ENCODE measurements at places on chromosomes 5 and 9. TPM values are rescaled to one million over a fixed set of nuclear protein-coding genes. Genes with fewer than 3 reads are reported as not detected.
A peak's percentile ranks its signal among the peaks of the same experiment; 100 is the strongest.

S1PR3 gene
- 7.4 TPM for polyA plus RNA-seq

HAND1 gene
- polyA plus RNA-seq, result not detected

PCDHA4 gene
- polyA plus RNA-seq, result 25.6 TPM

CDC25C gene
- polyA plus RNA-seq, result 13.2 TPM

RASEF gene
- 3.4 TPM for polyA plus RNA-seq

NKD2 gene
- 8.4 TPM for polyA plus RNA-seq

PDE6A gene
- polyA plus RNA-seq, result 1.5 TPM

GABRP gene
- 0.68 TPM for polyA plus RNA-seq

CAVIN4 gene
- polyA plus RNA-seq, result 3.9 TPM

CDH6 gene
- 1.9 TPM for polyA plus RNA-seq

DNA sequence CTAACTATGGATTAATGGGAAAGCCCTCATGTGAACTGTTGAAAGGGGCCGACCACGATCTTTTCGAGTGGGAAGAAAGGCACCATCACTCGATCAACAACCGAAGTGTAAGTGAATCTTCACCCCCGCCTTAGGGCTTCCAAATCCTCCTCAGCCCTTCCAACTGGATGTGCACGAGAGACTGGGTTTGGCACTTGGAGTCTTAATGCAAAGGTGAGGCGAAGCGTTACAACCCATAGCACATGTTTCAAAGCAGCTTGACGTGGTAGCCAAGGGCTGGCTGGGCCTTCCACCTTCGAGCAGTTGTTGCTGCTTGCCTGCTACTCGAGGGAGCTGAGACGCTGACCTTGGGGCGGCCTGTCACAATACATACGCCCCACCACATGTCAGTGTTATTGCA lies 5.7 kb upstream of the LCN9 start:
- DNase-seq, result no peak

DNA sequence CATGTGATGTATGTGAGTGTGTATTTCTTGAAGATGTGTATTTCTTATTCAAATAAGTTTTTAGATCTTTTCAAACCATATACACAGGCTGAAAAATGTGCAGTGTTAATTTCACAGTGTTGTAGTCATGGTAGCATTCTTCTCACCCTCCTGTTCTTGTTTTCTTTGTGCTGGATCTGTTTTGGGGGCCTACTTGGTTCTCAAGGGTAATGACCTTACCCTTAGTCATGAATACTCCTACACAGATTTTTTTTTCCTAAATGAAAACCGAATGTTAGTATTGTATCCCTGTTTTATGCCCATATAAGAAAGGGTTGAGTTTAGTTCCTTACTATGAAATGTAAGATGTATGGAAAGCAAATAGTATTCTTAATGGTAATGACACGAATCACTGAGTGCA lies 88.0 kb downstream of the SLC44A1 start:
- no peak for DNase-seq

- DNase-seq, result peak; percentile 65
These were observed 68.2 kb upstream of the TBCA start for GRCh38 chr5:77844373-77844622.

DNA sequence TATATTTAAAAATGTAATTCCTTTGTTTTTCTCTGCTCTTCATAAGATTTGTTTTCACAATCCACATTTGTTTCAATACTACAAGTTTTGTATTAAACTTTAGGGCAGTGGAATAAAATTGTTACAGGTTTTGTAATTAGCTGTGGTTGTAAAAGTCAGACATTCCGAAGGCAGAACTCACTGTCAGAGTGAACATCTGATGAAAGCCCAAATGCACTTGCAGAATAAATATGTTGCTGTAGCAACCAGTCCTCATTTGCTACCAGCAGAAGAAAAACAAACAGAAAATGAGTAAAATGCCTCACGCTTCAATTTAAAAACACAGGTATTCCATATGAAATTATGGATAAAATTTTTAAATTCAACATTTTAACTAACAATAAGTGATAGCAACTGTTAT lies 740.1 kb upstream of the FAM174A start:
- DNase-seq, result peak; percentile 42

DNA sequence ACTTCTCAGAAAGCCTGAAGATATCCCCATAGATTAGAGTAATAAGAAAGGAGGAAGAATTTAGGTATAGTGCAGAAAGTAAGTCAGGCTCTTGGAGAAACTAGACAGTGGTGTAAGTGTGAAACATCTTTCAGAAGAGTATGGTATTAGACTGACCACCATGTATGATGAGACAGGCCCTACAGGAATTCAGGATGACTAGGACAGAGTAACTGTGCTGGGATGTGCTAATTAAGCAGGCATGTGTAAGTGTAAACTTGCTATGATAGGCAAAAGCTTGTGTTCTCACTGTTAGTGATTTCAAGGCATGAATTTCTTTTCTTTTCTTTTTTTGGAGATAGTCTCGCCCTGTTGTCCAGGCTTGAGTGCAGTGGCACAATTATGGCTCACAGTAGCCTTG lies 70.8 kb downstream of the RAB24 start:
- no peak for DNase-seq

DNA sequence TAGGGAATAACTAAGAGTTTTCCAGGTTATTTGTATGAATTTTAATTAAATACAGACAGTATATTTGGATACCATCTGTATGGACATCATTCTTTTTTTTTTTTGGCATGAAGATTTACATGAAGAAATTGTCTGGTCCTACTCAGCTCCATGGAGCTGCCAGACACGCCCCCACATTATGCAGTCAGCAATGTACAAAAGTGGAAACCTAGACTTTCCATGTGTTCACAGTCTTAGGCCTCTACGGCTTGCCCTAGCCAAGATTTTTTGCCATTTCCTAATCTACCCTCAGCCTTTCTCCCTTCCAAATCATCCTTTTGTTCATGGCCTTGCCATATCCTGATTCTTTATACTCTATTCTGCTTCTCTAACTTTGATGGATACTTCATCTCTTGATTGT lies 207.1 kb downstream of the SGCD start:
- no peak for DNase-seq

GRCh38 chr5:33692980-33693379 lies 198.8 kb downstream of the ADAMTS12 start:
- no peak for DNase-seq

DNA sequence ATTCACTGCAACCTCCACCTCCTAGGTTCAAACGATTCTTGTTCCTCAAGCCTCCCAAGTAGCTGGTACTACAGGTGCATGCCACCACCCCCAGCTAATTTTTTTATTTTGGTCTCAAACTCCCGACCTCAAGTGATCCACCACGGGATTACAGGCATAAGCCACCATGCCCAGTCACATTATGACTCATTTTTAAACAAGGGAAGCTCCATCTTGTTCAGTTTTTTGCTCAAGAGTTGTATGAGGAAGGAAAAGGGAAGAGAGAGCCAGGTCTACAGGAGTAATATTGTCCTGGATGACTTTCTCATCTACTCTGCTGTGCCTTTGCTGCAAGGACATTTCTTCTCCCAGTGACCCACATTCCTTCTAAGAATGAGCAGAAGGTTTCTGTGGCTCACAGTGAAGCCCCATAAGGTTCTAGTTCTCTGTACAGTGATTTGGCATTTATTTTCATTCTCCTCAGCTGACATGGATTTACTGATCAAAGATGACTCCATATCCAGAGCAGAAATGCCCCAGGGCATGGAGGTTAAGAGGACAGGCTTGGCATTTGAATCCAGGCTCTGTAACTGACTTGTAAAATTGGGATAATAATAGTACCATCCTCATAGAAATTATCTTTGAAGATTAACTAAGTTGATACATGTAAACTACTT lies 153.5 kb downstream of the CDH6 start:
- DNase-seq, result no peak

GRCh38 chr5:126069329-126069728 lies 353.9 kb upstream of the GRAMD2B start:
- DNase-seq, result no peak

GRCh38 chr9:115263371-115264075 lies 145.6 kb upstream of the TNC start:
- DNase-seq, result no peak

GRCh38 chr5:122921826-122922225 lies 76.4 kb downstream of the SNX24 start:
- DNase-seq, result no peak

GRCh38 chr9:134641173-134641989 lies at the start of gene COL5A1:
TSS of gene COL5A1 (plus strand) at chr9:134641803. CDS start at chr9:134642188, 385 bp downstream.
- peak; percentile 93 for DNase-seq

- no peak for DNase-seq
These were observed 112.0 kb upstream of the TBC1D2 start for GRCh38 chr9:98367371-98367900.

- DNase-seq, result no peak
These were observed 69.2 kb upstream of the SH3GL2 start for GRCh38 chr9:17509701-17510100.

- DNase-seq, result no peak
These were observed 60.1 kb upstream of the NMUR2 start for GRCh38 chr5:152465140-152465539.

DNA sequence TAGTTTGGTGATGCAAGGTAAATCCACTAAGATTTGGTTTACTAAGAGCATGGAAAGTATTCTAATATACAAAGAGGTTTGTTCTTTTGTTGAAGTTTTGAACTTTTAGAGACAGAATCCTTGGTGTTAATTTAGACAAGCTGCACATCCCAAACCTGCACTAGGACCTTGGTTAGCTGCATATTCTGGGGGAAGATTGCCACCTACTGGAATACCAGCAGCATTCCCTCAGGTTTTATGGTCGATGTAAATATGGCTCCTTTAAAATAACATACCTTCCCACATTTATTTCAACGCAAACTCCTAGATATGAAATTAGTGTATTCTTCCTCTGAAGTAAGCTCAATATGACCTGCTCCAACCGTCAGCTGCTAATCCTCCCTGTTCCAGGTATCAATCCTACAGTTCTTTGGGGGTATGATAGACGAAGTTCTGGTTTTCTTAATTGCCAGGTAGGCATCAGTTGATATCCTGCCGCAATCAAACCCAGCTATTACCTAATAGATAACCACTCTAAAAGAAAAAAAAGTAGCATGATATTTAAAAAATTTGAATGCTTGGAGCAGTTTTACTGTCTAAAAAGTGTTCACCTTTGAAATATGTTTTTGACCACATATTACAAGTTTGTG lies 624.1 kb downstream of the ISL1 start:
- DNase-seq, result peak; percentile 71

- no peak for DNase-seq
These were observed 453.4 kb downstream of the DMAC1 start for GRCh38 chr9:7346144-7346543.

- DNase-seq, result no peak
These were observed 2.1 kb downstream of the SMIM32 start for GRCh38 chr5:136190904-136191303.

- no peak for DNase-seq
These were observed 32.4 kb upstream of the AP3B1 start for GRCh38 chr5:78326930-78327329.

DNA sequence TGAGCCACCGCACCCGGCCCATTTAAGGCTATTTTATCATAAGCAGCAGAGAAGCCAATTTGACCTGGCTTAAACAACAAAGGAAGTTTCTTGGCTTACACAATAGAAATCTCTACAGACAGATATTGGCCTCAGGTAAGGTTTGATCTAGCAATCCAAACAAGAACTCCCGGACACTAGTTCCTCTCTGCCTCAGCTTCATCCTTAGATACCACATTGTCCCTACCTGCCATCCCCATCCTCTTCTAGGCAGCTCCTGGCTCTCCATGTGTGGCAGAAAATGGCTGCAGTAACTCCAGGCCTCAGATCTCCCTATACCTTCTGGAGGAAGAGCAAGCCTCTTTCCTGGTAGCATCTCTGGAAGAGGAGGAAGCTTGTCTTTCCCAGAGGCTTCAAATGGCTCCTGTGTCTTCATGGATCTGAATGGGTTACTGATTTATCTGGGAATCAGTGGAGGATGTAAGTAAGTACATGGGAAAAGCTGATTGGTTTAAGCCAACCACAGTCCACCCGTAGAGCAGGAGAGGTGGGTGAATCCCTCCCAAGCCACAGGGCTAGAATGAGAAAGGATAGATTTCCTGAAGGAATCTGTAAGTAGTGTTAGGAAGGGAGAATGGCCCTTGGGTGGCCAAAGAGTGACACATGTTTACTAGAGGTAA lies 26.7 kb upstream of the AOPEP start:
- no peak for DNase-seq

- DNase-seq, result no peak
These were observed 72.1 kb upstream of the BRINP1 start for GRCh38 chr9:119441338-119441737.

GRCh38 chr5:3365501-3366215 lies 230.0 kb upstream of the IRX1 start:
- DNase-seq, result no peak

DNA sequence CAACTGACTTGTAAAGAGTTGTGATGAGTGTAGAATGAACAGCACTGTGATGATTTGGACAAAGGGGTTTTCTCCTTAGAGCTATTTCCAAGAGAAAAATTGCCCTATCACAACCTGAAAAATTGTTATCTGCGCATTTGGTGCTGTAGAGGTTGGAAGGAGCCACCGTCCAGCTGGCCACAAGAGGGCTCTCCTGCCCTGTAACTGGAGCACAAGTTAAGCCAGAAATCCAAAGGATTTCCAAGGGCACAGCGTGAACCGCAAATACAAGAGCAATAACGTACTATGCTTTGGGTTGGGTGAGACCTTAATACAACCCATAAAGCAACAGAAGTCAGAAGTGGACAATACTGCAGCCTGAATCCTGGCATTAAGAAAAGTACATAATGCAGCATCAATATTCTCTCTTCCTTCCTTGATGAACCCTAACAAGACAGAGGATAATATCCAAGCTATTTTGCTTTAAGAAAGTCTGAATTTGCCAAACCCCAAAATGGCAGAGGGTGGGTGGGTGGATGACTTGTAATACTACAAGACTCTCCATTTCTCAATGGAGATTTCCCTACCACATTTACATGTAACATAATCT lies 56.8 kb upstream of the SMIM32 start:
- peak; percentile 92 for DNase-seq

- DNase-seq, result peak; percentile 65
These were observed 428 bp downstream of the EFNA5 start for GRCh38 chr5:107670087-107670931.

DNA sequence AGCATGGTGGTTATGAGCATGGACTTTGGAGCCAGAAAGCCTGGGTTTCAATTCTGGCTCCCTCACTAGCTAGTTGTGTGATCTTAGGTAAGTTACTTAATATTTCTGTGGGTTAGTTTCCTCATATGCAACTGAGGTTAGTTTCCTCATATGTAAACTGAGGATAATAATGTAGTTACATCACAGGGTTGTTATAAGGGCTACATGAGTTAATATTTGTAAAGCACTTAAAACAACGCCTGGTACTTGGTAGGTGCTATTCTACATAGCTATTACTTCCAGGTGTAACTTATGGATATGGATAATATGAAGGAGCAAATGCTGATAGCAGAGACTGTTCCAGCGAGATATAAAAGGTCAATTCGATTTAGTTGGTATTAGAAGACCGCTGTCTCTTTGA lies 69.4 kb upstream of the POU5F2 start:
- no peak for DNase-seq

DNA sequence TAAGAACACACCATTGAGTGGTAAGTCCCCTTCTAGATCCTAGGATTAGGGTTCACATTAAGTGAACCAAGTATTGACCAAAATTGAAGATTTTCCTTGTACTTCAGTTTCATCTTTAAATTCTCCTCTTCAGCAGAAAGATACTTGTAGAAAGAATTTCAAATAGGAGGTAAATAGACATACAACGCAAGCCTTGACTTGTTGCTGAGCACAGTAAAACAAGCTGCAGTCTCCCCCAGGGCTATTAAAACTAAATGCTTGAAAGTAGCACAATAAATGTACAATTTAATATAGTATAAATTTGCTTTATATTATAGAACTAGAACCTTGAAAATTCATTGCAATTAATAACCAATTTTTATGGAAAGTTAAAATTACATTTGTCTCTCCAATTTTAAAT lies 170.1 kb upstream of the TARS1 start:
- no peak for DNase-seq

Data from brain (organoid and tissue), 16 donors.